ENCODE measurements at places on chromosomes 11 and 22.

DNA sequence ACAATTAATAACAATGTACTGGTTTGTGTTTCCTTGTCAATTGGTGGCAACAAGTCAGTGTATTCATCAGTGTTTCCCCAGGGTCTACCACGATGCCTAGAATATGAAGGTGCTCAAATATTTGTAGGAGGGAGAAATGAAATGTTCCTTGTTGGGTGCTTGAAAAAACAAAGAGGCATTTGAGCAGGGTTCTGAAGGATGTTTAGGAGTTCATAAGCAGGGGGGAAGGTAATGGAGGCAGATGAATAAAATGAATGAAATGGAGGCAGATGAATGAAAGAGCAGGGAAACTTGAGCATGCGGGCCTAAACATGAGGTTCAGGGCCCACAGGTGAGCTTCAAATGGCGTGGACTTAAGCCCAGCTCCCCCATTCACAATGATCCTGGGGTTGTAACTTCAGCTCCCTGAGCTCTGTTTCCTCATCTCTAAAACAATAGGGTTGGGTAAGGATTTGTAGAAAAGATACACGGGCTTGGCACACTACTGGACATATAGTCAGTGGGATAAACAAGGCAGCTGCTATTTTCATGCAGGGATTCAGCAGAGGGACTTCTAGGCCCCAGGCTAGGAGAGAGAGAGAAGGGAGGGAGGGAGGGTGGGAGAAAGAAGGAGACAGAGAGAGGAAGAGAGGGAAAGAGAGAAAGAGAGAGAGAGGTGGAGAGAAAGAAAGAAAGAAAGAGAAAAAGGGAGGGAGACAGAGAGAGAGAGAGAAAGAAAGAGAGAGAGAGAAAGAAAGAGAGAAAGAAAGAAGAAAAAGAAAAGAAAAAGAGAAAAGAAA lies 73.7 kb downstream of the MN1 start:
- no peak for DNase-seq

DNA sequence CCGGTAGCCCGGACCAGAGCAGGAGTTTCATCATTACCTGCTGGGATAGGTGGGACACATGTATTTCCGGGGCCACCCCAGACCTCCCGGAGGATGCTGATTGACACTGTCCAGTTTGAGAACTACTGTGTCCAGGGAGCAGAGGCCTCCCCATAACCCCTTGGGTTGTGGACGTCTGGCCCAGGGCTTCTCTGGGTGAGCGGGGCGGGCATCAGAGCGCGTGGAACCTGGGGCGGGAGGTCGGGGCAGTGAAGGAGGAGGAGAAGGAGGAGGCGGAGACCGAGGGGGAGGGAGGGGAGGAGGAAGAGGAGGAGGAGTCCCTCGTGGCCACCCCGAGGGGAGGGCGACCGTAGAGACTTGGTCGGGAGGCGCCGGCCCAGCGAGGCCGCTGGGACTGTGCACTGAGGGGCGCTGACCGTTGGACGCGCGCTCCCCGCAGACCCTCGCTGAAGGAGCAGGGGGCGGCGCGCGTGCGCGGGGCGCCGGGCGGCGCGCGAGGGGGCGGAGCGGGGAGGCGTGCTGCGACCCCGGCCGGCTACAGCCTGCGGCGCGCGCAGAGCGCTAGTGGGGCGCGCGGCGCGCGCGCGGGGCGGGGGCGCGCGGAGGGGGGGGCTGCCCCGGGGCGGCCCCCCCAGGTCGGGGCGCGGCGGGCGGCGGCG lies at the start of gene GRK3:
Gene GRK3, plus strand, starts transcription at position 356 of the 659 bp plus-strand sequence. CDS start 366 bp downstream, outside the sequence.
- DNase-seq, result no peak

GRCh38 chr11:70790671-70791300 lies 392.5 kb downstream of the CTTN start:
- no peak for DNase-seq

- DNase-seq, result no peak
These were observed 27.4 kb downstream of the ZNRF3 start for GRCh38 chr22:28910569-28911303.

DNA sequence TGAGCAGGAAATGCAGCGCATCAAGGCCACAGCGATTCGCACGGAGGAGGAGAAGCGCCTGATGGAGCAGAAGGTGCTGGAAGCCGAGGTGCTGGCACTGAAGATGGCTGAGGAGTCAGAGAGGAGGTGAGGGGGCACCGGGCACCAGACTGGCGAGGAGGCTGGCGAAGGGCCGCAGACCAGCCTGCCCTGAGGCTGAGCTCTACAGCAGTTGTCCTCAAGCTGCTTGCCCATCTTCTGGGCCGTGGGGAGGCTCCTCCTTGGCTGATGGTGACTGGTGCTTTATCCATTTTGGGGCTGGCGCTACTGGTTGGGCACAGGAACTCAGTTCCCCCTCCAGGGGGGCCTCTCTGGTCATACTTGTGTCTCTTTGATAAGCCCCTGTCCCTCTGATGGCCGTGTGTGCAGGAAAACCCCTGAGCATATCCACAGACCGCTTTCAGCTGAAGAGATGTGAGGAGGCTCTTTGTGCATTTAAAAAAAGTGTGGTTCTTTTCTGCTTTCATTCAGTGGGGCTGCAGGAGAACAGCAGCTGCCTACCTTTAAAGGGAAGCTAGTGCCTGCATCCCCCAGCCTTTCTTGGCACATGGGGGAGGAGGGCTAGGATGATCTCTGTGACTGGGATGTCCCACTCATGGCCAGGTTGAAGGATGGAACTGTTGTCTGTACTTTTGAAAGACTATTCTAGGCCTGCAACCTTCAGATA lies 46.3 kb upstream of the CABP7 start:
- DNase-seq, result no peak

DNA sequence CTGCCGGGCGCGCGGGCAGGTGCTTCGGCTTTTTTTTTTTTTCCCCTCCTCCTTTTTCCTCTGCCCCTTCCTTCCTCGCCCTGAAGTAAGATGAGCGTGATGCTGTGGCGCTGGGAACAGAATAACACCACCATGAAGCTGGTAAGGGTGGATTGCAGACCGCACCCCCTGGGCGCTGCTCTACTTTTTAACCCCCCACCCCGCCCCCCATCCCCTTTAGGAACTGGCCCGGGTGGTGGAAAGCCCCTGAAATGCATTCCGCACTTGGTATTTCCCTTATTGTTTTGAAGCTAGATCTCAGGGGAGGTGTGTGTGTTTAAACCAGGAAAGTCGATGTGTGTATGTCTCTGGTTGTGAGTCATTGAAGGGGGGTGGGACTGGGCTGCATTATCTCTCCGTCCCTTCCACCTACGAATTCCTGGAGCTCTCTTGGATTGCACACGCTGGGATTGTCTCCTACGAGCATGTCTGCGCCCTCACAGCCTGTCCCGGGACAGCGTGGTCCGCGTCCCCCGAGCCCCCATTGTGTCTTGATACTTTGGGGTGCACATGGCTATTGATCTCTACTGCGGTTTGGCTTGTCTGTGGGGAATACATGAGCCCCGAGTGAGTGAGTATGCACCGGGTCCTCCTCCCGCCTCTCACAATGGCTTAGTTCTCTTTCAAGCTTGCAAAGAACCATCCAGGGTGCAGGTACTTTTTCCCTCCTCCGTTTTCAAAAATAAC lies 64.9 kb downstream of the NAV2 start:
- no peak for DNase-seq

- no peak for DNase-seq
These were observed 65.2 kb downstream of the ARFGAP3 start for GRCh38 chr22:42791721-42792452.

GRCh38 chr22:22130953-22131608 lies 113.5 kb upstream of the VPREB1 start:
- no peak for DNase-seq

DNA sequence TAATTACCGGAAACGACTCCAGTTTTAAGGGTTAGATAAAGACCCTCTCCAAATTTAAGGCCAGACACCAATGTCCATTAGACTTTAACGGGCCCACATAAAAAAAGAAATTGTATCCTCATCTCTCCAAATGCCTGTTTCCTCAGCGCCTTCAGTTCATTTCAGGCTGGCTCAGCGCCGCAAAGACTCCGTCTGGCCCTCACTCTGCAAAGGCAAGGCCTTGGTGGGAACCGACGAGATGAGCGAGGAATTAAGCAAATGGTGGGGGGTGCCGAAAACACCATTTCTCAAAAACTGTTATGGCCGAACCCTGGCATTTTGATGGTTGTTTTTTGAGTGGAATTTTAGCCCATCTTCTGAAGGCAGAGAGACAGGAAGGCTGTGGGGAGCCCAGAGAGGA lies 15.7 kb downstream of the MN1 start:
- DNase-seq, result no peak

DNA sequence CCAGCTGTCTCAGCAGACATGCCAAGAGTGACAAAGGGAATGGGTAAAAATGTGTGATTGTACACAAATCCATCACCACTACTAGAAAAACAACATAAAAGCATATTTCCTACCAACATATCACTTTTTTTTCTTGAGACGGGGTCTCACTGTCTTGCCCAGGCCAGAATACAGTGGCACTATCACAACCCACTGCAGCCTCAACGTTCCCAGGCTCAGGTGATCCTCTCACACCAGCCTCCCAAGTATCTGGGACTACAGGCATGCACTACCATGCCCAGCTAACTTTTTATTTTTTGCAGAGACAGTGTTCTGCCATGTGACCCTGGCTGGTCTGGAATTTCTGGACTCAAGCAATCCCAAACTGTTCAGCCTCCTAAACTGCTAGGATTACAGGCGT lies 5.2 kb downstream of the MTMR2 start:
- DNase-seq, result no peak

DNA sequence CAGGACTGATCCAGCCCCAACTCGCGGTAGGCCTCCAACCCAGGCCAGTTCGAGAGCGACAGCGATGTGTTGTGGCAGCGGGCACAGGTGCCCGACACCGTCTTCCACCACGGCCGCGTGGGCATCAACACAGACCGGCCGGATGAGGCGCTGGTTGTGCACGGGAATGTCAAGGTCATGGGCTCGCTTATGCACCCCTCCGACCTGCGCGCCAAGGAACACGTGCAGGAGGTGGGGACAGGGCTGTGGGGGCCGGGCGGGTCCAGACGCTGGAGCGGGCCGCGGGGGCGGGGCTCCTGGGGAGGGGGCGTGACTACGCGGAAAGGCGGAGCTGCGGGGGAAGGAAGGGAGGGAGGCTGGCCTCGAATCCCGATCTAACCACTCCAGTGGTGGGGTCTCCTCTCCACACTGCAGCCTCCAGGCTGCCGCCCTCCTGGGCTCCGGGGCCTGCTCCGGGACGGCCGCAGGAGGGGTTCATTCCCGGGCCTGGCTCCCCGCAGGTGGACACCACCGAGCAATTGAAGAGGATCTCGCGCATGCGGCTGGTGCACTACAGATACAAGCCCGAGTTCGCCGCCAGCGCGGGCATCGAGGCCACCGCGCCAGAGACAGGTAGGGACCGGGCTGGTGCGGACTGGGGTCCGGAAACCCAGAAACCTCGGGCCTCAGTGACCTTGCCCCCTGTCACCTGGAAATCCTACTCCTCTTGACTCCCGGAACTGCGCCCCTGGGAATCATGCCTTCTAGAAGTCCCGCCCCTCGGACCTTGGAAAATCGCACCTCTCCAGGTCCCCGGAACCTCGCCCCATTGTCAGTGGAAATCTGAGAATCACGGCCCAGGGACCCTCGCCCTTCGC lies 14.9 kb downstream of the TMEM258 start:
- DNase-seq, result no peak

DNA sequence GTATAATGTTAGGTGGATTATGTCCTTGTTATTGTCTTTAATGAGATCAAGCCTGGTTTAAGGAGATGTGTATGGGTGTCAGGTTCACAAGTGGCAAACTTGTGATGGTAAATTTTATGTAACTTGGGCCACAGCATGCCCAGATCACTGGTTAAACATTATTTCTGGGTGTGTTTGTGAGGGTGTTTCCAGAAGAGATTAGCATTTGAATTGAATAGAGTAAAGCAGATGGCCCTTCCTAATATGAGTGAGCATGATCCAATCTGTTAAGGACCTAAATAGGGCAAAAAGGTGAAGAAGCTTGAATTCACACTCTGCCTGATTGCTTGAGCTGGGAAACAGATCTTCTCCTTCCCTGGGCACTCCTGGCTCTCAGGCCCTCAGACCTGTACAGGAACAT lies 20.7 kb downstream of the OR5B21 start:
- DNase-seq, result no peak

GRCh38 chr22:41975299-41976069 lies 6.2 kb downstream of the SEPTIN3 start:
- DNase-seq, result no peak

GRCh38 chr11:10908215-10908951 lies 50.5 kb upstream of the ZBED5 start:
- DNase-seq, result peak; percentile 46

GRCh38 chr22:28630177-28630574 lies 49.5 kb downstream of the TTC28 start:
- no peak for DNase-seq

- peak; percentile 42 for DNase-seq
These were observed at the start of gene KCTD17 for GRCh38 chr22:37051391-37052385. Gene KCTD17 (plus strand): TSS chr22:37051742. CDS start chr22:37051761, 19 bp downstream.

DNA sequence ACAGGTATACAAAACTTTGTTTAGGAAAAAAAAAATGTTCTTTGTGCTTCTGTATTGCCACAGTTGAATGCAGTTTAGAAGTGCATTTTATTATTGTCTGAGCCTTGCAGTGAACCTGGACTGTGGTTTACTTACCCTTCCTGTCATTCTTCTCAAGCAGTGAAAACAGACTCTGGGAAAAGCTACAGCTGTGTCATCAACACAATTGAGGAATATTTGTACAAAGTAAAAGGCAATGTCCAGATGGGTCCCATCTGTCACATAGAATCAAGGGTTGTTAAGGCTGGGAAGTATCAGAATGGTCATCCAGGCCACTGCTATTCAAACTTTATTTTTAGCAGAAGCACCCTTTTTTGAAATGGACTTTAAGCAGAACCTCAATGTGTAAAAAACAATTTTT lies 73.3 kb downstream of the TRIM44 start:
- no peak for DNase-seq

- no peak for DNase-seq
These were observed 30.0 kb upstream of the RAB39A start for GRCh38 chr11:107898270-107898669.

GRCh38 chr11:88326099-88326498 lies 11.4 kb downstream of the CTSC start:
- DNase-seq, result no peak

DNA sequence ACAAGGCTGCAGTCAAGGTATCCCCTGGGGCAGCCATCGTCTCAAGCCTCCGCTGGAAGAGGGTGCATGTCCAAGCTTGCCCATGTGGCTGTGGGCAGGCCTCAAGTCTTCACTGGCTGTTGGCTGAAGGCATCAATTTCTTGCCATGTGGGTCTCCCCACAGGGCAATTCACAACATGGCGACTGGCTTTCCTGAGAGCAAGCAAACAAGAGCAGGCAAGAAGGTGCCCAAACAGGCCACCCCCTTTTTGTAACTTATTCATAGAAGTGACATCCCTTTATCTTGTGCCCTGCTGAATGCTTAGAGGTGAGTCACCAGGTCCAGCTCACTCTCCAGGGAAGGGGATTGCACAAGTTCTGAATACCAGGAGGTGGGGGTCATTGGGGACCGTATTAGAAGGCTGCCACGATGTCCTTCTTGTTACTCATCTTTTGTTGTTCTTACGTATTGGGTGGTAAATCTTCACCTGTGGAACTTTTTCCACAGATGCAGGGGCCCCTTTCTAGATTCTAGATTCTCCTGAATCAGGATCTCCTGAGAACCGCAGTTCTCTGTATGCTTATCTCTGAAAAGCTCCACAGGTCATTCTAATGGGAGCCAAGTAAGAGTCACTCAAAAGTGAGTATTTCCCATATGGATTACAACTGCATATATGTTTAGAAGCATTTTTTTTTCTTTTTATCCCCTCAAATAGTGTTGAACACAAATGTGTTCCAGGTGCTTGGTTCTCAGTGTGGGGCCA lies 44.2 kb upstream of the MICAL2 start:
- DNase-seq, result peak; percentile 84

Measured in amniotic stem cell (primary cell).